Effector memory CD8-positive, alpha-beta T cell (primary cell): ENCODE measurements at places on chromosomes 7 and 10.

GRCh38 chr10:46523962-46524471, 32.4 kb downstream of the GPRIN2 start:
- no peaks in the 10 kb centered on the region for H3K27me3 ChIP-seq
- H3K36me3 ChIP-seq, result no peaks in the 10 kb centered on the region
- no peak overlapping the region for H3K4me3 ChIP-seq

- no peak for DNase-seq
- no peaks in the 10 kb centered on the region for H3K27me3 ChIP-seq
- H3K27ac ChIP-seq, result no peak overlapping the region
- H3K4me3 ChIP-seq, result no peak overlapping the region
- no peaks in the 10 kb centered on the region for H3K36me3 ChIP-seq
- no peaks in the 10 kb centered on the region for H3K4me1 ChIP-seq
These were observed 132.3 kb upstream of the POT1 start for GRCh38 chr7:125061776-125062397.

- peak; percentile 11 for DNase-seq
- no peak overlapping the region for H3K27ac ChIP-seq
- H3K4me1 ChIP-seq, result no peaks in the 10 kb centered on the region
- H3K36me3 ChIP-seq, result peaks cover 6% of the 10 kb centered on the region
- H3K27me3 ChIP-seq, result no peaks in the 10 kb centered on the region
These were observed 132.7 kb downstream of the ELAPOR2 start for GRCh38 chr7:86926732-86927131.

DNA sequence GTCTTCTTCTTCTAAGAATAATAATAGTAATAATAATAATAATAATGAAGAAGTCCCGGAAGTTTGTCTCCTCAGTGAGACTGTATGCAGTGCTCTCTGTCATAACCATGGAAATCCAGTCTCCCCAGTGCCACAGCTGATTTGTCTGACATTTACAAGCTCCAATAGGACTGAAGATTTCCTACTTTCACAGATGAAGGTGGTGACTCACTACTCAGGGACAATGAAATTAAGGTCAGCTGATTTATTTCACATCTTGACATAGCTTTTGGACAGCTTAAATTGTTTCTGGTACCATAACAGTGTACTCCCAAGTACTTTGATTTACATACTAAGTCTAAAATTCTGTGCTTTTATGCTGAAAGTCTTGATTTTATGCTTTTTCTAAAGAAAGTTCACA, 6.9 kb downstream of the CELF2 start:
- no peak overlapping the region for H3K27ac ChIP-seq
- H3K36me3 ChIP-seq, result no peaks in the 10 kb centered on the region
- DNase-seq, result no peak
- no peaks in the 10 kb centered on the region for H3K4me1 ChIP-seq
- peaks cover 55% of the 10 kb centered on the region for H3K27me3 ChIP-seq

DNA sequence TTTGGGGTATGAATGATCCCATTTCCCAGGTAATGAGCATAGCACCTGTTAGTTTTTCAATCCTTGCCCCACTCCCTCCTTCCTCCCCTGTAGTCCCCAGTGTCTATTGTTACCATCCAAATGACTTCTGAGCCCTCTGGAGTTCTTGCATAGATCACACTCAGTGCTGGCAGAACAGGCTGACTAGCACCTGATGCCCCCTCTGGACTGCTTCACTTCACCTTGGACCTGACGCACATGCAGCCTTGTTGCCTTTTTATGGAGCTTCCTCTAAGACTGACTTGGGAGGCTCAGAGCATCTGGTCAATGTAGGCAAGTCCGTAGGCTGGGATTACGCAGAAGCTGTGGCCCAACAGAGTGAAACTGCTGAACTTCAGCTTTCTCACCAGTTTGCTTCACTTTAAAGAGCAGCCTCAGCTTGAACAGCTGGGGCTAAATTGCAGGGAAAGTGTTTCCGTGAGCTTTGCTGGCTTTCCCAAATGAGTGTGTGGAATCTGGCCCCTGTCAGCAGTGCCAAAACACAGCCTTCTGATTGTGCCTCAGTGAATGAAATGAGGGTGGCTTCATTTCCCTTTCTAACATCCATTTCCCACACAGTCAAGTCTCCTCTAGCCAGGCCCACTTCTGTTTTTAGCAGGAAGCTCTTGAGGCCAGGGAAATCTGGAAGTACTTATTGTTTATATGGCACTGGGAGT, 48.5 kb downstream of the NXPH1 start:
- H3K27ac ChIP-seq, result no peak overlapping the region
- H3K4me3 ChIP-seq, result no peak overlapping the region
- no peak for DNase-seq
- no peaks in the 10 kb centered on the region for H3K36me3 ChIP-seq
- H3K27me3 ChIP-seq, result no peaks in the 10 kb centered on the region

- H3K27me3 ChIP-seq, result no peaks in the 10 kb centered on the region
- no peaks in the 10 kb centered on the region for H3K4me1 ChIP-seq
- peaks cover 22% of the 10 kb centered on the region for H3K36me3 ChIP-seq
- DNase-seq, result no peak
- H3K4me3 ChIP-seq, result no peak overlapping the region
- H3K27ac ChIP-seq, result peak overlapping the region; percentile 73
These were observed 109.7 kb downstream of the NT5C2 start for GRCh38 chr10:103083266-103083976.

DNA sequence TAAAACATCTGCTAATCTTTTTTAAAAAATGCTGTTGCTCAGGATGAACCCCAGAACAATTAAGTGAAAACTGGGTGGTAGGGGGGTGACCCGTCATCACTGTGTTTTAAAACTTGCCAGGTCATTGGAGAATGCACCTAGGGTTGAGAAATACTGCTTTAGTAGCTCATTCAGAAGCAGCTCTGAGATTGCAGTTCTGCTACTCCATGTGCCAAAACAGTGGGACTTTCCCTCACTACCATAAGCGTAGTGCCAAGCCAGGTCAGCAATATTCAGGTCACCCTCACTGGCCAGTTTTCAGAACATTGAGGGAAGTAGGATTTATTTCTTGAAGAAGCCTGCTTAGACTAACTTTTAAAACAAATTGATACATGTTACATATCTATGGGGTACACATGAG, 5.2 kb downstream of the STEAP2 start:
- H3K27ac ChIP-seq, result no peak overlapping the region
- no peaks in the 10 kb centered on the region for H3K4me1 ChIP-seq
- H3K36me3 ChIP-seq, result no peaks in the 10 kb centered on the region
- no peak overlapping the region for H3K4me3 ChIP-seq
- peaks cover 20% of the 10 kb centered on the region for H3K27me3 ChIP-seq

GRCh38 chr10:79367426-79368189, 20.3 kb downstream of the PPIF start:
- DNase-seq, result no peak
- H3K4me3 ChIP-seq, result no peak overlapping the region
- no peak overlapping the region for H3K27ac ChIP-seq
- no peaks in the 10 kb centered on the region for H3K27me3 ChIP-seq
- H3K4me1 ChIP-seq, result no peaks in the 10 kb centered on the region
- H3K36me3 ChIP-seq, result no peaks in the 10 kb centered on the region

DNA sequence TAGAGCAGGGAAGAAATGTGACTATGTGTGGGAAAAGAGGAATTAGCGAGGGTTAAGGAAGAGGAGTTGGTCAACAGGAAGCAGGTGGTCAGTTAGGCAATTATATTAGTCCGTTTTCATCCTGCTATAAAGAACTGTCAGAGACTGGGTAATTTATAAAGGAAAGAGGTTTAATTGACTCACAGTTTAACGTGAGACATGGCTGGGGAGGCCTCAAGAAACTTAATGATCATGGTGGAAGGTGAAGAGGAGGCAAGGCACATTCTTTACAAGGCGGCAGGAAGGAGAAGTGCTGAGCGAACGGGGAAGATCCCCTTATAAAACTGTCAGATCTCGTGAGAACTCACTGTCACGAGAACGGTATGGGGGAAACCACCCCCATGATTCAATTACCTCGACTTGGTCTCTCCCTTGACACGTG, 35.0 kb downstream of the RAMP3 start:
- H3K4me3 ChIP-seq, result no peak overlapping the region
- DNase-seq, result no peak
- H3K27ac ChIP-seq, result no peak overlapping the region

DNA sequence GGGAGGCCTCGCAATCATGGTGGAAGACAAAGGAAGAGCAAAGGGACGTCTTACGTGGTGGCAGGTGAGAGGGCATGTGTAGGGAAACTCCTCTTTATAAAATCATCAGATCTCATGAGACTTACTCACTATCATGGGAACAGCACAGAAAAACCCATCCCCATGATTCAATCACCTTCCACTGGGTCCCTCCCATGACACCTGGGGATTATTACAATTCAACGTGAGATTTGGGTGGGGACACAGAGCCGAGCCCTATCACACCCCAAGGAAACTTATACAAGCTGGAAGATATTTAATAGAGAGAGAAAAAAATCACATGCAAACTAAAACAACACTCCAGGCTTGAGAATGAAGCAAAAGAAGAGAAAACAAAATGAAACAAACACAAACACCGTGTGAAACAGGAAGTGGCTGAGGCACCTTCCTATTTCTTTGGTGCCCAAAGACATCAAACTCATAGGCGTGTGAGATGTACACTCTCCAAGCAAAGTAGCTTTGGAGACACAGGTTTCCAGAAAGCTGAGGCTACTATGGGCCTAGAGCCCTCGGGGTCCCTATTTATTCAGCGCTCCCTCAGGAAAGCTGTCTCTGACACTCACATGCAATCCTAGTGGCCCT, 97.2 kb downstream of the PRKCQ start:
- H3K4me1 ChIP-seq, result peaks cover 54% of the 10 kb centered on the region
- no peaks in the 10 kb centered on the region for H3K27me3 ChIP-seq
- DNase-seq, result no peak
- peak overlapping the region; percentile 45 for H3K4me3 ChIP-seq
- peaks cover 75% of the 10 kb centered on the region for H3K36me3 ChIP-seq
- H3K27ac ChIP-seq, result peak overlapping the region; percentile 93

DNA sequence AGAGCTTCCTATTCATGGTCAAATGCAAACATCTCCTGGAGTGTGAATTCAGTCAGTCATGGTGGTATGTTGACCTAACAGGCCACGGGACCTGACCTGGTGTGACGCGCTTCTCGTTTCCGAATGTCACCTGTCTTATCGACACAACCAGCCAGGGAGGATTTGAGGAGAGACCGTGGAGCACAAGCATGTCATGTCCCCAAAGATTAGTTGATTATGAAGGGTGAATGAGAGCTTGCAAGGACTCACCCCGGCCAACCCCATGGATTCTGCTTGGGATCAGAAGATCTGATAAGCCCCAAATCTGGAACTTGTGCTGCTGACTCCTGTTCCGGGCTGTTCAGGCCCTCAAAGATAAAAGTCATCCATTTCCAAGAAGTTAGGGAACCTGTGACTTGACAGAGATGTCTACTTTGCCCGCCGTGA, 10.5 kb downstream of the ADRA2A start:
- no peak overlapping the region for H3K27ac ChIP-seq
- H3K4me3 ChIP-seq, result no peak overlapping the region
- no peaks in the 10 kb centered on the region for H3K4me1 ChIP-seq
- H3K27me3 ChIP-seq, result peaks cover 45% of the 10 kb centered on the region
- DNase-seq, result no peak
